ENCODE measurements at places on chromosomes 7 and 10. TPM values are rescaled to one million over a fixed set of nuclear protein-coding genes. Genes with fewer than 3 reads are reported as not detected.

ARHGEF5 gene
- 51.5 TPM for total RNA-seq

DDX50 gene
- total RNA-seq = 39.1 TPM

CDK14 gene
- total RNA-seq = 31.4 TPM

ADAM12 gene
- total RNA-seq = not detected

IQUB gene
- total RNA-seq = 0.21 TPM

ABCB4 gene
- not detected for total RNA-seq

OR2A42 gene
- not detected for total RNA-seq

OR2A1 gene
- total RNA-seq = not detected

KIF11 gene
- 33.1 TPM for total RNA-seq

LRRC4 gene
- not detected for total RNA-seq

ANK3 gene
- total RNA-seq = 32.9 TPM

TRIM74 gene
- not detected for total RNA-seq

ANKRD30A gene
- not detected for total RNA-seq

ST8SIA6 gene
- total RNA-seq = not detected

Data from Calu3 (cell line).